ENCODE measurements at places on chromosomes 12 and 14.

- H3K4me1 ChIP-seq = peaks cover 3% of the 10 kb centered on the region
- DNase-seq = no peak
- H3K36me3 ChIP-seq = no peaks in the 10 kb centered on the region
- peaks cover 8% of the 10 kb centered on the region for H3K27me3 ChIP-seq
- no peak overlapping the region for H3K4me3 ChIP-seq
Measured at GRCh38 chr12:45613855-45614254, 115.7 kb upstream of the ARID2 start.

- H3K4me1 ChIP-seq = no peaks in the 10 kb centered on the region
- DNase-seq = no peak
- H3K27ac ChIP-seq = no peak overlapping the region
- H3K27me3 ChIP-seq = no peaks in the 10 kb centered on the region
Measured at GRCh38 chr14:76697246-76697905, 63.9 kb upstream of the VASH1 start.

GRCh38 chr14:105479431-105480158 lies 5.0 kb downstream of the CRIP2 start:
- no peak overlapping the region for H3K4me3 ChIP-seq
- H3K27me3 ChIP-seq = peaks cover 29% of the 10 kb centered on the region
- H3K36me3 ChIP-seq = peaks cover 4% of the 10 kb centered on the region

GRCh38 chr14:39383026-39383660 lies 49.1 kb downstream of the FBXO33 start:
- peaks cover 4% of the 10 kb centered on the region for H3K36me3 ChIP-seq
- no peak overlapping the region for H3K4me3 ChIP-seq
- peaks cover 31% of the 10 kb centered on the region for H3K4me1 ChIP-seq
- DNase-seq = no peak
- H3K27me3 ChIP-seq = no peaks in the 10 kb centered on the region

GRCh38 chr12:11811008-11811407 lies 161.5 kb downstream of the ETV6 start:
- no peaks in the 10 kb centered on the region for H3K27me3 ChIP-seq
- no peak overlapping the region for H3K4me3 ChIP-seq
- peaks cover 55% of the 10 kb centered on the region for H3K4me1 ChIP-seq
- peaks cover 20% of the 10 kb centered on the region for H3K36me3 ChIP-seq
- DNase-seq = no peak

- H3K27ac ChIP-seq = no peak overlapping the region
- peaks cover under 1% of the 10 kb centered on the region for H3K4me1 ChIP-seq
- no peaks in the 10 kb centered on the region for H3K27me3 ChIP-seq
- no peak overlapping the region for H3K4me3 ChIP-seq
- no peak for DNase-seq
Measured at GRCh38 chr14:65024957-65025356, 38.3 kb downstream of the FNTB start.

DNA sequence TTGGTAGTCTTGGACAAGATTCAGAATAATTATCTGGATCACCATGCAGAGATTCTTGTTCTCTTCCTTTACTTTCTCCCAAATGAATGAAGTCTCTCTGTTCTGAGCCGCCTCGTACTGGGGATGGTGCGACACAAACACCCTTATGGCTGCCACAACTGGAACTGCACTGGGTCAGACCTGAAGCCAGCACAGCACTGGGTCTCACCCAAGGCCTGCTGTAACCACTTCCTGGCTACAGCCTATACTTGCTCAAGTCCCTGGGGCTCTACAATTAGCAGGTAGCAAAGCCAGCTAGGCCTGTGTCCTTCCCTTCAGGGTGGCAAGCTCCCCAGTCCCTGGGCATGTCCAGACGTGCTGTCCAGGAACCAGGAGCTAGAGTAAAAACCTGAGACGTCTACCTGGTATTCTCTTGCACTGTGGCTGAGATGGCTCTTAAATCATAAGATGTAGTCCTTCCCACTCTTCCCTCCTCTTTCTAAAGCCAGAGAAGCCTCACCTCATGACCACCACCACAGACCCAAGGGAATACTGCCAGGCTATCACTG lies 27.6 kb downstream of the IFNG start:
- peaks cover 38% of the 10 kb centered on the region for H3K36me3 ChIP-seq
- peaks cover 23% of the 10 kb centered on the region for H3K4me1 ChIP-seq
- H3K4me3 ChIP-seq = no peak overlapping the region
- no peaks in the 10 kb centered on the region for H3K27me3 ChIP-seq

DNA sequence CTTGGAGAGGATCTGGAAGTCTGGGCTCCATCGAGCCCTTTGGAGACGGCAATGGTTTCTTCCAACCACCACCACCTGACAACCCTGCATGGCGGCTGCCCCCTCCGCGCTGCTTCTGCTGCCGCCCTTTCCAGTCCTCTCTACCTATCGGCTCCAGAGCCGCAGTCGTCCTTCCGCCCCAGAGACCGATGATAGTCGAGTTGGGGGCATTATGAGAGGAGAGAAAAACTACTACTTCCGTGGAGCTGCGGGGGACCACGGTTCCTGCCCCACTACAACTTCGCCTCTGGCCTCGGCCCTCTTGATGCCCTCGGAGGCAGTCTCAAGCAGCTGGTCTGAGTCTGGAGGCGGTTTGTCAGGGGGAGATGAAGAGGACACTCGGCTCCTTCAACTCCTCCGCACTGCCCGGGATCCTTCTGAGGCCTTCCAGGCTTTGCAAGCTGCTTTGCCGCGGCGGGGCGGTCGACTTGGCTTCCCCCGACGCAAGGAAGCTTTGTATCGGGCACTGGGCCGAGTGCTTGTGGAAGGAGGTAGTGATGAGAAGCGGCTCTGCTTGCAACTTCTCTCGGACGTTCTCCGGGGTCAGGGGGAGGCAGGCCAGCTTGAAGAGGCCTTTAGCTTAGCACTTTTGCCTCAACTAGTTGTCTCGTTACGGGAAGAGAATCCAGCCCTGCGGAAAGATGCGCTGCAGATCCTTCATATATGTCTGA lies 499 bp downstream of the TOGARAM1 start:
- peaks cover 34% of the 10 kb centered on the region for H3K36me3 ChIP-seq
- DNase-seq = peak; percentile 39
- H3K4me1 ChIP-seq = peaks cover 59% of the 10 kb centered on the region
- H3K27ac ChIP-seq = no peak overlapping the region
- no peak overlapping the region for H3K4me3 ChIP-seq

DNA sequence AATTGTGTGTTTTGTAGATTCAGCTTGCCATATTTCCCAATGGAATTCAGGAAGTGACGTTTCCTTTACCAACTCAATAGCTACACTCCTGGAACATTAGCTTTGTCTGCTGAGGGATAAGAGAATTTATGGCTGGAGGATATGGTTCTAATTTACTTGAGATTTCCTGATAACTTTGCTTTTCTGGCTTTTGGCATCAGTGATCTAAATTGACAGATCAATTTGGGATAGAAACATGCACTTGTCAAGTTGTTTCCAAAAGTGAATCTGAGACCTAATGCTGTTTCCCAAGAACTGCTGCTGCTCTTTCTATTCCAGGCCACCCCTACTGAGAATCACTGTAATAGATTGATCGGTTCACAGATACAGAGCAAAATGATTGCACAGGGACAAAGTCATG lies 43.2 kb downstream of the MGAT4C start:
- no peaks in the 10 kb centered on the region for H3K27me3 ChIP-seq
- no peak overlapping the region for H3K4me3 ChIP-seq
- no peak for DNase-seq
- H3K27ac ChIP-seq = no peak overlapping the region
- no peaks in the 10 kb centered on the region for H3K4me1 ChIP-seq
- H3K36me3 ChIP-seq = no peaks in the 10 kb centered on the region

DNA sequence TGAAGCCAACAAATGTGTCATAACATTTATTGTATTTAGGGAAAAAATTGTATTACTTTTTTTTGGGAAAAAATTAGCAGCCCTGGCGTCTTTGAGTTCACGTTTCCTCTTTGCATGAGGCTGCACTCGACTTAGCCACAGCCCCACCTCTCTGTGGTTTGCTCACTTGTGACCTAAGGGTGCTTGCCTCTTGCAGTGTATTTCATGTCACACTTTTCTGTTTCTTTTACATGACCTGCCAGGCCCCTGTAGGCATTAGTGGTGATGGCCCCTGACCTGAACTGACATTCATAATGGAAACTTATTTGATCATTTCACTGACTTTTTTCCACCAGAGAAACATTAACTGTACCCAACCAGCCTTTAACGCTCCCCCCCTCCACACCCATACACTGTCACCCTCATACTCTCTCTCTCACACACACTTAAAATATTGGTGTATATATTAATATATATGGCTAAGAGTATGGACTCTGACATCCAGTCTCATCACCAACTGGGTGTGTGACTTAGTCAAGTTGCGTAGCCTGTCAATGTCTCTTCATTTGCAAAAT lies 122.9 kb downstream of the PRKCH start:
- H3K36me3 ChIP-seq = peaks cover 70% of the 10 kb centered on the region
- peak overlapping the region; percentile 65 for H3K4me3 ChIP-seq
- peak overlapping the region; percentile 89 for H3K27ac ChIP-seq
- no peaks in the 10 kb centered on the region for H3K27me3 ChIP-seq
- peaks cover 95% of the 10 kb centered on the region for H3K4me1 ChIP-seq

DNA sequence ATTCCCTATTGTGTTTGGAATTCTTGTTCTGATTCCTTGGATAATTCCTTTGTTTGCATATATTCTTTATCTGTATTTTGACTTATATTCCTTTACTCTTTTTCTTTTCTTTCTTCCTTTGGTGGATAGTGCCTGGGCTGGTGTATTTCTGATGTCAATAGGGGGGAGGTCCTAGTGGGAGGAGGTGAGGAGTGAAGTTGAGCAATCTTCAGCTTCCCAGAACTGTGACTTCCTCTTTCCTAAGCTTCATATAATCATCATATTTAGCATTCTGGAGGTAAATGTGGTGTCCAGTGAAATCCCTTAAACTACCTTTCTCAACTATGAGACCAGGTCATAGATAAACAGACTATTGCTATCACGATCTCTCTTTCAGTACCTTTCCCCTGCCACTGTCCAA lies 29.6 kb upstream of the TBPL2 start:
- no peak for DNase-seq
- H3K36me3 ChIP-seq = no peaks in the 10 kb centered on the region
- no peaks in the 10 kb centered on the region for H3K4me1 ChIP-seq
- H3K4me3 ChIP-seq = no peak overlapping the region
- peaks cover 12% of the 10 kb centered on the region for H3K27me3 ChIP-seq
- no peak overlapping the region for H3K27ac ChIP-seq

GRCh38 chr14:94102768-94103482 lies 7.6 kb upstream of the IFI27 start:
- no peak for DNase-seq
- no peak overlapping the region for H3K4me3 ChIP-seq
- no peaks in the 10 kb centered on the region for H3K27me3 ChIP-seq
- H3K27ac ChIP-seq = no peak overlapping the region

DNA sequence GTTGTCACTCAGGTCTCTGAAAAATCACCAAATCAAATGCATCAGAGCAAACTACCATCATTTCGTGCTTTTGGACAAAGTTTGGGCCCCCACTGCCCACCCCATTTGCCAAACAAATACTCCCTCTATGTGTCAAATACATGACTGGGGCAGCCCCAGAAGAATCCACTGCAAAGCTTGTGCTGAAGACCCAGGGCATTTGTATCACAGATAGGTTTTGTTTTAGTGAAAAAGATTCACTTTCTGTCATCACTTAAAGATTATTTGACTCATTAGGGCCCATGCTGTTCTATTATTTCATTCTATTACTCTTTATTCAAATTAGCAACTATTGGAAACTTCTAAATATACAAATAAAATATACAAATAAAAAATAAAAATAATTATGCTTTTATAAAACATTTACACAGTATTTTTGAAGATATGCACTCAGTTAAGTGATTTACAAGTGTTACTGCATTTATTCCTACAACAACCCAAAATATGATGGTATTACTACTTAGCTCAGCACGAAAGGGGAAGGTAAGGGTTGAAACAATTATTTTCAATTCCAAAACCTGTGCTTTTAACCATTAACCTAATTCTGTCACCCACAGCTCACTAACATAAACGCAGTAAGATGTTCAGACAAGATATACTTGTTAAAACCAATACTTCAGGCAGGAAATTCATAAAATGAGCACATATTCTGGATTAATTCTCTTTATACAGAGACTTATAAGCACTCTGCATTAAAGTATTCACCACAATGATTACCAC lies 36.5 kb downstream of the LRIG3 start:
- no peak overlapping the region for H3K27ac ChIP-seq
- no peaks in the 10 kb centered on the region for H3K27me3 ChIP-seq
- DNase-seq = no peak
- H3K4me1 ChIP-seq = no peaks in the 10 kb centered on the region
- H3K36me3 ChIP-seq = no peaks in the 10 kb centered on the region

DNA sequence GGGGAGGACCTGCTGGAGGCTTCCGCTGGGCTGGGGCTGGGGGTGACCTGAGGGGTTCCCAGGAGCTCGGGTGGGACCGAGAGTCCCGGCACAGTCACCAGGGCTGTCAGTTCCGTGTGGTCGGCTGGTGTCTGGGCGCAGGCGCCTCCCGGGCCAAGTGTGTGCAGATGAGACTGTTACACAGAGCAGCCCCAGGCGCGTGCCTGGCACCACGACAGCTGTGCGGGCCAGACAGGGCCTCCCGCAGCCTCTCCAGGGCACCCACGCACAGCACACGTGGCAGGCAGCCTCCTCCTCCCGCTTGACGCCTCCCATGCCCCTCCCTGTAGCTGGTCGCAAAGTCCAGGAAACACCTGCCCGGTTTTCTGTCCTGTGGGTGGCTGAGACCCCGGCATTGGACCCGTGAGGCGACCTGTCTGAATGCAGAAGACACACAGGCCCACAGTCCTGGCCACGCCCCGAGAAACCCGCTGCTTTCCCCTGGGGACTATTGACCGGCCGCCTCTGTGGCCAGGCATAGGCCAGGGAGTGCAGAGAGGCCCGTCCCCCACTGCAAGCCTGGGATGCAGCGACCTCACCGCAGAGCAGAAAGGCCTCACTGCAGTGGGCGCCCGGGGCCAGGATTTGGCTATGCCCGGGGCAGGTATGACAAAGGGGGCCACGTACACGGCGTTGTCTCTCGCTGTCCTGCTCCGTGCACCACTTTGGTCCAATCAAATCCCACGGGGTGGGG lies 12.1 kb upstream of the GALNT9 start:
- H3K27me3 ChIP-seq = peaks cover 16% of the 10 kb centered on the region
- H3K36me3 ChIP-seq = no peaks in the 10 kb centered on the region
- peaks cover 2% of the 10 kb centered on the region for H3K4me1 ChIP-seq
- H3K4me3 ChIP-seq = no peak overlapping the region
- H3K27ac ChIP-seq = no peak overlapping the region

DNA sequence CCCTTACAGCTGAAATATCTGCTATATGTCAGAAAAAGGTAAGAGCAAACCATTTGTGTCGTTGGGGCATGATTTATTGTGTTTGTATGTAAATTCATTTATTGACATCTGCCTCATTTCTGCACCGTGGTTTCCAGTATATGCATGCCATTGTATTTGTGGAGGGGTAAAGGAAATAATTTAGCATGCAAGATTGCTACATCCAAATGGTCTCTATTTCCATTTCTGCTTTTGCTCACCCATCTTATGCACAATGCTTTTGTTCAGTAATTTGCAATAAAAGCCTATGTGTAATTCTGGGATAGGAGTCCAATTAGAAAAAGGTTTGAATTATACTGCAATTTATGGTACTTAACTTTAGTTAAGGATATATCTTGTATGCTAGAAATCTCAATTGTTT lies 101.8 kb downstream of the UNC79 start:
- DNase-seq = no peak
- peaks cover 25% of the 10 kb centered on the region for H3K27me3 ChIP-seq
- H3K4me1 ChIP-seq = no peaks in the 10 kb centered on the region
- H3K27ac ChIP-seq = no peak overlapping the region
- H3K36me3 ChIP-seq = no peaks in the 10 kb centered on the region
